ENCODE measurements at places on chromosomes 1 and 21.

DNA sequence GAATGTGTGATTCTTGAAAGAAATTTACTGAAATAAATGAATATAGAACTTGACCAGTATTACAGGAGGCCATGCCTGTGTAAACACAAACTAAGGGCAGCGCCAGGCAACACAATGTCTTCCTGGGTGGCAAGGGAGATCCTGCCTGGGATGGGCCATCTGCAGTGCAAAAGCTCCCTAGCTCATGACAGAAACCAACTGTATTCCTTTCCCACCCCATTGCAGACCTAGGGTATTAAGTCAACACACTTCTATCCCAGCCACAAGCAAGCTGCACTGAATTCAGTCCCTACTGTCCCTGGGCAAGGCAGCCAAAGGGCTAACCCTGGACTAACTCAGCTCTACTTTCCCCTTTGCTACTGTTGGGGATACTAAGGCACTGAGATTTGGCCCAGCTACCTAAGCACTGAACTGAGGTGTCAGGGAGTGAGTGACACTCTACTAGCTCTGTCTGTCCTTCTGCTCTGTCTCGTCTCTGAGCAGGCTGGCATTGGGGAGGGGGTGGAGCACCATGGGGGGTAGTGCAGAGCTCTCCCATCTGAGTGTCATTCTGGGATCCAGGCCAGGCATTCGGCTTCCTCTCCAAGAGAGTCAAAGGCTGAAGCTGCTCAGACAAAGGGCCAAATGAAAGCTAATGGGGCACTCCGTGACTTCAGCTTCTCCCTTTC, 2.5 kb downstream of the INKA2 start:
- peak; percentile 48 for DNase-seq

- peak; percentile 10 for DNase-seq
Observed at GRCh38 chr1:207925210-207925609, 14.3 kb upstream of the CD34 start.

DNA sequence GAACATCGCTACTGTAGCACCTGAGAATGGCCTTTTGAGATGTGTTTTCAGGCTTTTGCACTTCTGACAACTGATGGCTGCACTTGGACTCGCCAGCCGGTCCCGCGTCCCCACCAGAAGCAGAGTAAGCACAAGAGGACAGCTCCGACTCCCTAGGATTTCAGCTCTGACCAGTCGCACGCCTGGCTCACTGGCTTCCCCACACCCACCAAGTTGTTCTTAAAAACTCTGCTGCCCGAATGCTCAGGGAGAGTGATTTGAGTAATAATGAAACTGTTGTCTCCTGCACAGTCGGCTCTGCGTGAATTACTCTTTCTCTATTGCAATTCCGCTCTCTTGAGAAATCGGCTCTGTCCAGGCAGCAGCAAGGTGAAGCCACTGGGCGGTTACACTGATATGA, 40.2 kb upstream of the NLRP3 start:
- DNase-seq = no peak

DNA sequence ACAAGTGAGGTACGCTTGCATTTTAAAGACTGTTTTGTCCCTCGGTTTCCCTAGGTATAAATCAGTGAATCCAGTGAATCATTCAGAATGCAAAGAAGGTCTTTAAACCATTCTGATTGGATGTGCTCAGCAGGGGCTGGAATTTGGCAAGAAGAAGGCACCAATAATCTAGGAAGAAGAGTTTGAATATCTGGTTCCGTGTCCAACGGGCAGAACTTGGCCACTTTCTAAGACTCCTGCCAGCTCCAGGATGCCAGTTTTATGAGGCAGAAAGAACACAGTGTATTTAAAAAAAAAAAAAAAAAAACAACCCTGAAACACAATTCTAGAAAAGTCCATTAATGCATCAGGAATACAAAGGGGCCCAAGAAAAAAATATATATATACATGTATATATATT, 3.0 kb upstream of the TENT5C start:
- DNase-seq = no peak

DNA sequence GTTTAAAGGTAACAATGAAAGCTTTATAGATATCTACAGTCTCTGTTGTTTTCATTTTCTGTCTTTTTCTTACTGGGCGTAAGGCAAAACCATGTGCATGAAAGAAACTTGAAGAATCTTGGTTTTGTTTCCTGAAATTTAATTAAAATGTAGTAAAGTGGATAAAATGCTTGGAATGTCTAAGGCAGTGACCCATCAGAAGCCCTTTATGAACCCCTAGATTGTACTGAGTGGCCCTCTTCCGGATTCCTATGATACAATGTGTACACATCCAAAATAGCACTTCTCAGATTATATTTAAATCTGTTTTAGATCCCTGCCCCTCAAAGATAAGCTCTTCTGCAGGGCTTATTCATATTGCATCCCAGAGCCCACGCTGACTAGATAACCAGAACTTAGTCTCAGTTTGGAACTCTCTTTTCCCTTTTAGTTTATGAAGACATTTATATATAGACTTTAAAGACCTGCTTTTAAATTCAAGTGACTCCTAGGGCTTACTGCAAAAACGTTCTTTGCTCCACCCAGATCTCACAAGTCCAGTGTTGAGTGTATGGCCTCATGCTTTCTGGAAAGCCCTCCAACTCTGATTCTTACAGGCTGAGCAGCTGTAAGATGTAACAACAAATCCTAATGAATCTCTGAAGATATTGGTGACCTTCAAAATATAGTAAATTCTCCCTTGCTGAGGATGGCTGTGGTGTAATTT, 142.9 kb downstream of the LRRC7 start:
- no peak for DNase-seq
